Stimulated activated CD4-positive, alpha-beta T cell treated with anti-CD3 and anti-CD28 coated beads, TNF-alpha, amount 100 ng/mL, for 1 hour (primary cell): ENCODE measurements at places on chromosomes 2 and 18.
A peak's percentile ranks its signal among the peaks of the same experiment; 100 is the strongest.

DNA sequence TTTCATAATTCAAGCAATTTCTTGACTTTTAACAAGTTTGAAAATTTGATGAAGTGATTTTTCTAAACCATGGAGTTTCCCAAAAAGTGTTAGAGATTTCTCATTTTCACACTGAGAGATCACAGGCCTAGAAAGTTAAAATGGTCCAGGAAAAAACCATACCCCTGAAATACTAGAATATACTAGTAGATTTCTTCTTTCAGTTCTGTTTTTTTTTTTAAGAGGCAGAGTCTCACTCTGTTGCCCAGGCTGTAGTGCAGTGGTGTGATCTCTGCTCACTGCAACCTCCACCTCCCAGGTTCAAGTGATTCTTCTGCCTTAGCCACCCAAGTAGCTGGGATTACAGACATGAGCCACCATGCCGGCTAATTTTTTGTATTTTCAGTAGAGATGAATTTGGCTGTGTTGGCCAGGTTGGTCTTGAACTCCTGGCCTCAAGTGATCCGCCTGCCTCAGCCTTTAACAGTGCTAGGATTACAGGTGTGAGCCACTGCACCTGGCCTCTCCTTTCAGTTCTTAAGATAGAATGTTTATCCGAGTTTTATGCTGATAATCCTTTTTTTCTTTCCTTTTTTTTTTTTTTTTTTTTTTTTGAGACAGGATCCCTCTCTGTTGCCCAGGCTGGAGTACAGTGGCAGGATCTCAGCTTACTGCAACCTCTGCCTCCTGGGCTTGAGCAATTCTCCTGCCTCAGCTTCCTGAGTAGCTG, 14.4 kb downstream of the MTHFD2 start:
- no peak for DNase-seq

DNA sequence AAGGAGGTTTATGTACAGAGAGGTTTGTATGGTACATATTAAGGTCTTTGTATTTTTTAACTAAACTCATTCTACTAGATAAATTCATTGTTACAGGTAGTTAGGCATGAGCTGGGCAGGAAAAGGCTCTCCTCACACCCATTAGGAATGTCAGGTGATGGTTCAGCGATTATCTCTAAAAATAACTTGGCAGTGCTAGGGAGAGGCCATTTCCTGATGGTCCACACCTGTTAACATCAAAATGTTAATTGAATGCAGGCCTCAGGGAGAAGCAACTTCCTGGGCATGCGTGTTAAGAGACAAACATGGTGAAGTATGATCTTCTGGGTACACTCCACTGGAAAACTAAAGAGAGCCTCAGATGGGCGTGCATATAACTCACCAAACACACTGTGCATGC, 73.6 kb downstream of the ARL6IP6 start:
- DNase-seq, result no peak

GRCh38 chr18:712401-713134, at the start of gene ENOSF1:
Gene ENOSF1 (minus strand): TSS chr18:712630. CDS start chr18:712587, 43 bp downstream.
- DNase-seq, result peak; percentile 80

GRCh38 chr18:49875783-49876182, 62.5 kb upstream of the ACAA2 start:
- no peak for DNase-seq
